ENCODE measurements at places on chromosomes 13 and 19.

DNA sequence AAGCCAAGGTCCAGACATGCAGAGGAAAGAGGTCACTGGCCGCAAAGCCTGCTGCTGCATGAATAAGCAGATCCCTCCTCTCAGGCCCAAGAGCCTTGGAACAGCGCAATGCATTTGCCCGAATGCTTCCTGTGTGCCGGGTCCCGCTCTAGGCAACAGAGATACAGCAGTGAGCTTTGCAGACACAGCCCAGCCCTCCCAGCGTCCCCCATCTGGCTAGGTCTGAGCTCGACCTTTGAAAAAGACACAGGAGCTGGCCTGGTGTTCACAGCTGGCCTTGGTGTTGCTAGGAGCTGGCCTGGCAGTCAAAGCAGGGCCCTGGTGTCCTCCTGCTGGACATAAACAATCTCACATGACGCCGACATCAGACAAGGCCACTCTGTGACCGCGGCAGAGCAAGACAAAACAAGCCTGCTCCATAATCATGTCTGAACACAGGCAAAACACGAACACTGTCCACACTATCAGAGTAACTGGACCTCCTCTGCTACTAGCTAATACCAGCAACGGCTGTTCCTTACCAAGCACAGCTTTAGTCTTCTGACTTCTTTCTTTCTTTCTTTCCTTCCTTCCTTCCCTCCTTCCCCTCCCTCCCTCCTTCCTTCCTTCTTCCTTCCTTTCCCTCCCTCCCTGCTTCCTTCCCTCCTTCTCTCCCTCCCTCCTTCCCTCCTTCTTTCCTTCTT is 5.7 kb upstream of the PEX11G start:
- DNase-seq = no peak

- DNase-seq = no peak
Measured at GRCh38 chr13:31699650-31700049, 39.7 kb upstream of the RXFP2 start.

DNA sequence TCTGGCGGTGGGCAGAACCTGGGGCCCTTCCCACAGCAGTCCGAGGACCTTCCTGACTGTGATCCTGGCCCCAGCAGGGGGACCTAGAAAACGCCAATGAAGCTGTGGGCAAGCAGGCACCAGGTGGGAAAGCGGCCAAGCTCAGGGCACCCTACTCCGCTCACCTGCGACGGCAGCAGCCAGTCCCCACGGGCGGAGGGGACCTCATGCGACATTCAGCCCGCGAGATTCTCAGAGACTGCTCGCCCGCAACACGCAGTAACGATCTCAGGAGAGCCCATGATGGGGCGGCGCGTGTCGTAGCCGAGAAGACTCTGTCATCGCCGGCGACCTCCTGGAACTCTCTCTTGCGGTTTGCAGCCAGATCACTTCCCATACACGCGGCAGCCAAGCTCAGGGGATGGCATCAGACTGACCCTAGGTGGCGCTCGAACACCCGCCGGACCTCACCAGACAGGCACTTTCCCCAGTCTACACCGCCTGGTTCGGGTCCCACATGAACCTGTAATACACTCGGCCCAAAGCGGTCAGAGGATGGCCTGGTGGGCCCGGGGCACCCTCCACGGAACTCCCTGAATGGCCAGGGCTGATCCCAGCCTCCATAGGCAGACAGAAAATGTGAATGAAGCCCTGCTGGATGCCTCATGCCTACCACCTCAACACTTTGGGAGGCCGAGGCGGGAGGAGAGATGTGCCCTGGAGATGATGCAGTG is 26.5 kb downstream of the MAN2B1 start:
- peak; percentile 83 for DNase-seq

DNA sequence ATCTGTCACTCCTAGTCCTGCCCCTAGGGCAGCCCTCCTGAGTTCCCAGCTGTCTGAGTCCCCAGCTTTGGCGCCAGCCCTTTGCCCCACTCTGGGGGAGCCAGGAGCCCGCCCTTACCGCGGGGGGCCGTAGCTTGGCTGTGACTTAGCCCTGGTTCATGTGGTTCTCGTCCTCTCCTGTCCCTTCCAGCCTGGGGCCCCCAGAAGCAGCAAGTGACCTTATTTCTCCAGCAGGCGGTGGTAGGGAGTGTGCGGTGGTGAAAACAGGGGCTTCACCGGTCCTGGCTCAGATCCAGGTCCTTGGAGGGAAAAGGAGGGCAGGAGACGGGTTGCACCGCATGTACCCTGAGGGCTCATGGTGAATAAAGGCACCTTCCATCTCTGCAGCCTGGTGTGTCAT is 7.9 kb downstream of the GIPC3 start:
- no peak for DNase-seq

DNA sequence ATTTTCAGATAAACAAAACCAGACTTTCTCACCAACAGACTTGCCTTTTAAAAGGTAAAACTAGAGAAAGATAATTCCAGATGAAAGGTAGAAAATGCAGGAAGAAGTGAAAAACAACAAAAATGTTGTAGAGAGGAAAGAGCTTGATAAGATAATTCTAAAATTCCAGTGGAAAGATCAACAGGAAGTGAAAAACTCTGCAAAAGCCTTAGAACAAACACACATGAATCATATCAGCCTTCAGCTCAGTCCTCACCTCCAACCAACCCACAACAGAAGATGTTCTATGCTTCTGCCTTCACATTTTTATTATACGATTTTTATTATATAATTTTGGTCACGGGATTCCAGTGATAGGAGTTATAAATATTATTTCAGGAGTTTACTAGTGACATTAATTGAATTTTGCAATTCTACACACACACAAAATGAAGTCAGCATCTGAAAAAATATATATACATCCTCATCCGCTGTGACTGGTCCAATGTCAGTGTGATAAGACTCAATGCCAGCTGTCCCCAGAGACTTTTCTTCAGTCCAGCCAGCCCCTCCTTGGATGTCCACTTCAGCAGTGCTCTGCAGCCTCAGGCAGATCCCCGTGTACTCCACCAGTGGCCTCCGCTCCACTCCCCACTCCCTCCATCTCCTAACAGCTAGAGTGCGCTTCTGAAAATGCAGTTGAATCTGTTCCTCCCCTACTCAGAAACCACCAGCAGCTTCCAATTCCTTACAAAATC is 57.9 kb downstream of the GADD45B start:
- no peak for DNase-seq

GRCh38 chr19:11261971-11262839 is at the start of gene DOCK6:
Gene DOCK6, minus strand, starts transcription at chr19:11262524. Its CDS starts 84 bp downstream, at chr19:11262440.
- DNase-seq = peak; percentile 73

DNA sequence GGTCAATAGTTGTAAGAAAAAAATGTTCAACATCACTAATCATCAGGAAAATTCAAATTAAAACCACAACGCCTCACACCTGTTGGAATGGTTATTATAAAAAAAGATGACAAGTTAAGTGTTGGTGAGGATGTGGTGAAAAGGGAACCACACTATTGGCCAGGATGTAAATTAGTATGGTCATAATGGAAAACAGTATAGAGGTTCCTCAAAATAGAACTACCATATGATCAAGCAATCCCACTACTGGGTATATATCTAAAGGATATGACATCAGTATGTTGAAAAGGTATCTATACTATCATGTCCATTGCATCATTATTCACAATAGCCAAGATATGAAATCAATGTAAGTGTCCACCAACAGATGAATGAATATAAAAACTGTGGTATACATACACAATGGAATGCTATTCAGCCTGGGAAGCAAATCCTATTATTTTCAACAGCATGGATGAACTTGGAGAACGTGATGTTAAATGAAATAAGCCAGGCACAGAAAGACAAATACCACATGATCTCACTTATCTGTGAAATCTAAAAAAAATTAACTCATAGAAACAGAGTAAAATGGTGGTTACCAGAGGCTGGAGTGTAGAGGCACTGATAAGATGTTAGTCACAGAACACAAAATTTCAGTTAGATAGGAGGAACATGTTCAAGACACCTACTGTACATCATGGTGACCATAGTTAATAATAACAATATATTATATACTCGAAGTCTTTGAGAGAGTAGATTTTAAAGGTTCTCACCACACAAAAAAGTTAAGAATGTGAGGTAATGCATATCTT is 56.6 kb downstream of the TBC1D4 start:
- no peak for DNase-seq

- DNase-seq = no peak
Measured at GRCh38 chr13:99380921-99381645, 73.9 kb upstream of the GPR183 start.

- DNase-seq = no peak
Measured at GRCh38 chr13:84823528-84823927, 941.3 kb upstream of the SLITRK1 start.

DNA sequence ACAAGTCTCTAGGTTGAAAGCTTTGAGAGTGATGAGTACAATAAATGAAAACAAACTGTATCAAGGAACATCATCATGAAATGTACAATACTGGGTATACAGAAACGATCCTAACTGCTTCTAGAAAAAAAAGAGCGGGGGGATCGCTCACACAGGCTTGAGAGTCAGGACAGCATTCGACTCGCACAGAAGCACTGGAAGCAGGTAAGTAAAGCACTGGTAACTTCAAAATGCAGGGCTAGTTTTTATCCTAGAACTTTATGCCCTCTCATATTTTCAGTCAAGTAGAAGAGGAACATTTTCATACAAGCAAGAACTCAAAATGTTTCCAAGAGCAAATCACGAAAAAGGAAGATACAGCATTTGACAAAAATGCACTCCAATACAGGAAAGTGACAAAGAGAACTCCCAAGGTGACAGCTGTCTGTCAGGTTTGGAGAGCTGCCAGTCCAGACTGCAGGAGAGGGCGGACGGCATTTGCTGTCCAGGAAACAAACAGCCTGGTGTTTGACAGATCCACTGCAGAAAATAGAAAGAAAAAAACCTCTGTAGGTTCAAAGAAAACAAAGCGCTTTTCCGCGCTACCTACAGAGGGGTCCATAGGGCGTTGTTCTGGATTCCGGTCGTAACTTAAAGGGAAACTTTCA is 58.2 kb upstream of the XPO4 start:
- no peak for DNase-seq

DNA sequence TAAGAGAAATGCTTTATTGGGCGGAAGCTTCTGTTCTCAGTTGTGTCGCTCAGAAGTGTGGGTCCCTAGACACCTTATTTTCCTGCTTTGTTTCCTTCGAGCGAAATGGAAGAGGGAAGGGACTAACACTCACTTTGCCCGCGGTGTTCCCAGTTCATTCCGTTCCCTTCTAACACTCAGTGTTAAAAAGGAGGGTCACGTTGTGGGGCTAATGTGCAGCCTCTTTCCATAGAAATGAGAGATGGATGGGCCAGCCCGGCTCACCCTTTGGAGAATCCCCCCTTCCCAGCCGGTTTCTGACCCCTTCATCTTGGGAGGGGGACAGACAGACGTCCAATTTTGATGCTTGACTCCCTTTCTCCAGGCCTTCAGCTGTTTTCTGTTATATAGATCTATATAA is 2.3 kb downstream of the ATP11A start:
- no peak for DNase-seq

GRCh38 chr13:72151241-72151640 is 284.2 kb upstream of the DACH1 start:
- no peak for DNase-seq

DNA sequence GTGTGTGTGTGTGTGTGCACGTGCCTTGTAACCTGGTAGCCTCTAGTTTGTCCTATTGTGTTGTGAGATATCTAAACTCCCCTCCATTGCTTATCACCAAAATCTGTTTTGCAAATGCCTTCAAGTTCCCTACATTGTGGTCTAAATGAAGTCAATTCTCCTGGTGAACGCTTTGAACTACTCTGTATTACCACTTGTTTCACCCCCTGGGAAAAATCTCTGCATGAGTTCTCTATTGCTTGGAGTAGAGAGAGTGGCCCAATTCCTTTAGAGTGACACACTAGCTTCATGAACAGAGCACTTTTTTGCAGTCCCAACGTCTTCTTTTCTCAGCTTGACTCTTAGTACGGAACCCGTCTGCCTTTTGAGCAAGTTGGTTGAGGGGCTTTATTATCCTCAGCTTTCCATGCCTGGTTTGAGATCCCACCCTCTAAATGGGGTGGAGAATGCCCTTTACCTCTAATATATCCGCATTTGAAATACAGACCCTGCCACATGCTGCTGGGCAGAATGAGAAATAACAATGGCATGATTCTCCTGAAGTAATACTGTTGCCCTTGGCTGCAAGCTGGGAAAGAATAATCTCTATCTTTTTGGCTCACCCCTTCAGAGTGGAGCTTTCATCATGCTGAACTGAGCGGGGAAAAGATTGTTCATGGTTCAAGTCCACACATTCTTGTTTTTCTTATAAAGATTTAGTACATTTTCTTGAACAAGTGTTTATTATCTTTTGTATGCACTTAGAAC is 2545.3 kb downstream of the PCDH9 start:
- DNase-seq = no peak

DNA sequence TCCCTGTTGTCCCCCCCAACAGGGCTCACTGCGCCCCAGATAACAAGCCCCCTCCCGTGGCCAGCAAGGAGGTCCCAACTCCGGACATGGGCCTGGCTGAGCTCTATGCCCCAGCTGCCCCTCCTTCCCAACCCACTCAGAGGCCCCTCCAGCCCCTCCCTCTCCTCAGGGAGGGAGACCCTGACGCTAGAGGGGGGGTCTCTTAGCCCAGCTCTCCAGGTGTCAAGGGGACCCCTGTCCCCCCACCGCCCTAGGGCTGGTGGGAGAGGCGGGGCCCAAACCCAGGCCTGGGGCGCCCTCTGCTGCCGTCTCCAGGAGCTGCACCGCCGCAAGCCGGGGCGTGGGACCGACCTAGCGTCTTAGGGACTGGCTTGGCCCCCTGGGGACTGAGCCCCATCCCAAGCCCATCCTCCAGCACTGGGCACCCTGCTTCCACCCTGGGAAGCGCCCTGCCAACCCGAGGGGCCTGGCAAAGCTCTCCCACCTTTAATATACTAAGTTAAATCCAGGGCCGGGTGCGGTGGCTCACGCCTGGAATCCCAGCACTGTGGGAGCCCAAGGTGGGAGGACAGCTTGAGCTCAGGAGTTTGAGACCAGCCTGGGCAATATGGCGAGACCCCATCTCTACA is 1.4 kb downstream of the GRIN3B start:
- no peak for DNase-seq

DNA sequence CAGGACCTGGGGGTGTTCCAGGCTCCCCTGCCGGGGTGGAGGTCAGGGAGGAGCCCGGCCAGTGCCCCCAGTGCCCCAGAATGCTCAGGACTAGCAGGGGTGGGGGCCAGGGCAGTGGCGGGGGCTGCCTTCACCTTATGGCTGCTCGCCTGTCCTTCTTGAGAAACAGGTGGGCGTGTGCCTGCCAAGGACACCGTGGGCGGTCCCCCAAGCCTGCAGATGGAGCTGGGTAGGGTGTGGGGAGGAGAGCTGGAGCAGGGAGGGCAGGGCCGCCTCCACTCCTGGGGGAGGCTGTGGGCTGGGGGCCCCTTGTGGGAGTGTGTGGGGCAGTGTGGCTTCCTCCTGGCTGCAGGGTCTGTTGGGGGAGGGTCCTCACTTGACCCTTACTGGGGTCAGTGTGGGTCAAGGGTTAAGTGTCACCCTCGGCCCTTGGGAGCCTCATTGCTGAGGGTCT is 160.1 kb downstream of the KDM4B start:
- no peak for DNase-seq

Measured in right forelimb (tissue), 1 donor.